ENCODE measurements at places on chromosomes 7 and 10.

DNA sequence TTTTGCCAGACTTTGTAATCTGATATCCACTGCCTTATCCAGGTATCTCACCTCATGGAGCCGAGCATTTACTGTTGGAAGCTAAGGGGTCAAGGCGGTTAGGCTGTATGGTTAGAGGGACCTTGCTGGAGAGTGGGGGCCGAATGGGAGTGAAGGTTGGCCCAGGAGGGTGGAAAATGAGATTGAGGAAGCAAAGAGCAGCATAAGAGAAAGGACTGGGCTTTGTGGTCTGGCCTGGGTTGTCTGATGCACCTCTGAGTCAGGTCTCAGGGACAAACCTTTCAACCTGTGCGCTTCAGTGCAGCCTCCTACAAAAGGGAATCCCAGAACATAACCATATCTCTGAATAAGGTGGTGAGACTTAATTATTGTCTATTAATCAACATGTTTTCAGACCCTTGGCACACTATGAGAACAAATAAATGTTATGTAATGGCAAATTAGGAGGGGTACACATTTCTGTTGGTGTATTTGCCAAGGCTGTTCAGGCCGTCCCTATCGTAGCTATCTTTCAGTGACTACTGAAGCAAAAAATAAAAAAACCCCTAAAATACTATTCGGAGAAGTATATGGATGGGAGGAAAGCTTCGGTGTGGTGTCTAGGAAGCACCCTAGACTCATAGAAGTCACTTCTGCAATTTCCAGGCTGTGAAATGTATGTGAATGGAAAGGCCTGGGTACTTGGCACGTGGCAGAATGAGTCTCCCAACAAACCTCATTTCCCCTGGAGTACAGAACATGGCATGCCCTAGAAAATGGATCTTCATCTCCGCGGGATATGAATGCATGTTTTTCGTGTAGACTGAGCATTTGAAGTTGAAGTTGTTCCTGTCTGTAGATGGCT, 4.3 kb downstream of the CAMK1D start:
- DNase-seq = no peak

GRCh38 chr7:130649004-130649790, 19.4 kb downstream of the COPG2 start:
- DNase-seq = no peak

GRCh38 chr7:101494602-101495329, 132.1 kb downstream of the COL26A1 start:
- DNase-seq = no peak

DNA sequence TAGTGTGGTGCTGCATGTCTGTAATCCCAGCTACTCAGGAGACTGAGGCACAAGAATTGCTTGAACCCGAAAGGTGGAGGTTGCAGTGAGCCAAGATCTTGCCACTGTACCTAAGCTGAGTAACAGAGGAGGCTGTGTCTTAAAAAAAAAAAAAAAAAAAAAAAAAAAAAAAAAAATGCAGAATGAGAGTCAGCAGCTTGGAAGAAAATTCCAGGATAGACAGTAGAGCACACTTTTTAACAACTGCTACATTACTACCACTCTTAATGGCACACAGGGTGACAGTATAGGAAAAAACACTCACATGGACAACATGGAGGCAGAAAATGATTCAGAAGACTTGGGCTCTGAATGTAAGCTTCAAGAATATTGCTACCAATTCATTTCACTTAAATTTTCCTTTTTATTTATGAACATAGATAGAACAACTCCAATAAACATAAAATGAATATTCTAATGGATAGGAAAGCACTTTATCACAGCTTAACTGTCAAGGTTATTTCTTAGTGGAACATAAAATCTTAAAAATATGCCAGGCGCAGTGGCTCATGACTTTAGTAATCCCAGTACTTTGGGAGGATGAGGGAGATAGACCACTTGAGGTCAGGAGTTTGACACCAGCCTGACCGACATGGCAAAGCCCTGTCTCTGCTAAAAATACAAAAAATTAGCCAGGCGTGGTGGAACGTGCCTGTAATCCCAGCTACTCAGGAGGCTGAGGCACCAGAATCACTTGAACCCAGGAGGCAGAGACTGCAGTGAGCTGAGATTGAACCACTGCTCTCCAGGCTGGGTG, 31.5 kb downstream of the CHCHD3 start:
- no peak for DNase-seq

- DNase-seq = peak; percentile 23
Measured at GRCh38 chr7:1698201-1698600, 28.1 kb downstream of the ELFN1 start.

DNA sequence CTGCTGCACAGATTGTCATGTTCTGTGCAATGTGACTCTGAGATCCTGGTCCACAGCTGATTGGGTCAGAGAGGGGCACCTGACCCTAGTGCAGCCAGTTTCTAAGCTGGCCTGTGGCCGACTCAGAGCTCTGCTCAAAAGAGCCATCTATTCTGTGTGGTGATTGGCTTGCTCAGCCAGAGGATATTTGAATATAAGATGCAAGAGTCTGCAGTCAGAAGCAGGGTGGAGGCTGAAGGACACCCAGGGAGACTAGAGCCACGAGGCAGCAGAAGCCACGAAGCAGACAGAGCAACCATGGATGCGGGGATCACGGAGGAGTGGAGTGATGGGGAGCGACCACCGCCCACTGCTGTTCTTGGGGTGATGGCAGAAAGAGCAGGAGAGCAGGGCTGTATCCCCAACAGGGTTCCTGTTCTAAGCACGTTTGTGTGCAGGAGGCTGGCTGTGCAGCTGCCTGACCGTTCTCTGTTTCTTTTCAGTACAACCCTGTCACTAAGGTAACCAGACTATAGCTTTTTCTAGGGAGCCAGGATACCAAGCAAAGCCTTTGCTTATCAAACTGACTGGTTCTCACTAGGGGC, 19.5 kb upstream of the RHEB start:
- DNase-seq = peak; percentile 74

- no peak for DNase-seq
Measured at GRCh38 chr10:33799281-33799943, 464.9 kb upstream of the NRP1 start.

- no peak for DNase-seq
Measured at GRCh38 chr10:99143651-99144050, 92.0 kb downstream of the HPSE2 start.

DNA sequence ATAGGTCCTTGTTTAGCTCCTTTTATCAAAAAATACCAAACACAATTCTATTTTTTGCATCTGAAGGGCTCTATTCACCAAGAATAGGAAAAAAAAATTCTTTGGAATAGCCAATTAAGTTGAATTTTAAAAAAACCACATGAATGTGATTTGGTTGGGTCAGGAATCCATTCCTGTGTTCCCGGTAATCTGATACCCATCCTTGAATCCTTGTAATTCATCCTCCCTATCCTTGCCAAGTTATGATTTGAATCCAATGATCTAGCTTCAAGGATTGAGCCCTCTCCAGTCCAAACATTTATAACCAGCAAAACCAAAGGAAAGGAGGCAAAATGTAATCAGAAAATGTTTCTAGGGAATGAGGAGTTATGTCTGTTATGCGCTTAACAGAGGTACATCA, 86.6 kb downstream of the CFAP58 start:
- no peak for DNase-seq

DNA sequence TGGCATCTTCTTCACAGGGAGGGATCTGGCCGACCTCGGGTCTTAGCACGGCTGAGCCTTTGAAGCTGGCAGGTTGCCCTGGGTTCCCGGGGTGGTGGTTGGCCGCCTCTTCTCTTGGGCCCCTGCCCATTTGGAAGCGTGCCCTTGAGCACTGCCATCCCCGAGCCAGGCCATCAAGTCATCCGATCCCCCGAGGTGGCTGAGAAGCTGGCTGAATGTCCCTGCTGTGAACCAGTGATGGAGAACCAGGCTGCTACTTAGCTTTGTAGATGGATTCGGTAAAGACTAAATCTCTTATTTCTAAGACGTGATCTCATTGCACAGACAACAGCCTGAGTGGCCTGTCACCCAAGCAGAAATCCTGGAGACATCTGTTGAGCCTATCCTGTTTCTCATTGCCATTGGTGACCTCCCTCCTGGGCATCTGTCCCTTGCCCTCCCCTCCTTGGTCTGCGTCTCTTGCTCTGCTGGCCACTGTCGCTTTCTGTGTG, 74.3 kb downstream of the GRK5 start:
- no peak for DNase-seq

DNA sequence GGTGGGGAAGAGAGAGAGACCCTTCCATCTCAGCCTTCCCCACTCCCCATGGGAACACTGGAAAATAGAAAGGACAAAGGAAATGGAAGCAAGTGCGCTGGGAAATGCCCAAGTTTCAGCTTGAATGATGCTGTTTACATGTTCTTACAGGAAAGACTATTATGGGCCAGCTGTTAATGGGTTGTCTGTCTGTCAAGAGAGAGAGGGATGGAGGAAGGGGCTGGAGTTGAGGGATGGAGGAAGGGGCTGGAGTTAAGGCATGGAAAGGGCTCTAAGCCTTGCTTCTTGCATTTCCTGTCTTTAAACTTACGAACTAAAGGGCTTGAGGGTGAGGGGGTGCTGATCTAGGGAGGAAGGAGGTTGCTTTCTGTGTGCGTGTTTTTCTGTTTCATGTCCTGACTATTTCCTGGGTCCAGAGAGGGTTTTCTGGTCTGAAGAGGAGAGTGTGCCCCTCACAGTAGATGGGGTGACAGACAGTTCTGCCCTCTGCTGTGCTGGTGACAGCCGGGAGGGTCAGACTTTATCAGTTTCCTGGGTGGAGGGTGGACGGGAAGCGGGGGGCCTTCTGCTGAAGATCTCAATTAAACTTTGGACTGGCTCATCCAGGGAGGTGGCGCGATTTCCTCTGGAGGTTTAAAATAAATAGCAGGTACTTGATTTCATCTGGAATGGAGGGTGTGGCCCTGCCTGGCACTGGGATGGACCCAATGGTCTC, 30.5 kb downstream of the GRK5 start:
- DNase-seq = no peak

GRCh38 chr7:11642841-11643240, 189.2 kb downstream of the THSD7A start:
- no peak for DNase-seq

DNA sequence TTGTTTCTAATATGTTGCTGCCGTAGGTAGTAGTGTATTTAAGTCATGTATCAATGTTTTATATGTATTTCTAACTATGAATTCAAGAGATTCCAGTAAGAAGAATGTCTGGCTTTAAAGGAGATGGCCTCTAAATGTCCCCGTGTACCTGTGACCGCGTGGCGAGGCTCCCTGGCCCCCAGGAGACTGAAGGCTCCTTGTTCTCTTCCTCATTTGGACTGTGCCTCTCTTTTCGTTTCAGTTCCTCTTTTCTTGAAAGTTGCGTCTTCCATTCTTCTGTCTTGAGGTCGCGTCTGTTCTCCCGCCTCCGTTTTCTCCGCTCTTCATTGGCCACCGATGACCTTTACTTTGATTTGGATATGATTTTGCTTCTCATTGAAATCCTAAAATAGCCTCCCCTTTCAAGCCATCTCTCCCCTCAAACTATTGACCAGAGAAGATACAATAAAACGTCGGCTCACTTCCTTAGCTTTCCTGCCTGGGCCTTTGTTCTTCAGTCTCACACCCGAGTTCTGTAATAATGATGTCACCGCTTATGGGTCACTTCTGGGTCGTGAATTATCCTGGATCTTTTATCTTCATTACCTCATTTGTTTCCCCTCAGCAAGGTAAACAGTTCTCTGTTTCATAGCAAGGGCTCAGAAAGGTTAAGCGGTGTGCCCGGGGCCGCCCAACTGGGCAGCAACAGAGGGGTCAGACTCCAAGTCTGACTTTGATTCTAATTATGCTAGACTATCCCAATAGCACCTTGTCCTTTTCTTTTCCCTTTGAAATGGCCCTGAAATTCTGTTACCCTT, 28.7 kb downstream of the WIPI2 start:
- DNase-seq = no peak

GRCh38 chr7:5758753-5759335, 22.6 kb downstream of the RNF216 start:
- DNase-seq = no peak

DNA sequence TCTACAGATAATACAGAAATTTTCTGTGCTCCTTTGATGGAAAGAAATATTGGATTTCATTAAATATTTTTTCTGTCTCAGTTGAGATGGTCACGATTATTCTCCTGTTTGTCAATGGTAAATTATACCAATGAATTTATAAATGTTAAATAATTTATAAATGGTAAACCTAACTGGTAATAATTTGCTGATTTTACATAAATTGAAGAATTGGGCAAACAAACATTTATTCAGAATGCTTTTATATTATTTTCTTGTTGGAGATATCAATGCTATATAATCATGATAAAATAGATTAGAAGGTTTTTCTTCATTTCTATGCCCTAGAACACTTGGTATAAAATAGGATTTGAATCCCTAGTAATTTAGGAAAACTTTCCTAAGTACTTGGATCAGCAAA, 597.6 kb upstream of the IGFBP3 start:
- no peak for DNase-seq

DNA sequence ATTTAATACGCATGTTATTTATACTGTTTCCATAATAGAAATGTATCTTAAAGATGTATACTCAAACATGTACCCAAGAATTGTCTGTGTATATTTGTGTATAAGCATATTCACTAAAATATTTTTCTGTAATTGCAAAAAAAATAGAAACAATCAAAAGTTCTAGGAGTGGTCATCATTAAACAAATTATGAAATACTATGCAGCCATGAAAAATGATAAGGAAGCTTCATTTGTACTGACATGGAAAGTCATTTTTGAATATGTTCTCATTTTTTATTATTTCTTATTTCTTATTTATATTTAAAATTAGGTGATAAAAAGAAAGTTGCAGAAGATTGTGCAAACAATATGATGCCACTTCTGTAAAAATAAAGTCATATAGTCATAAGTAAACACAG, 400.0 kb upstream of the AUTS2 start:
- no peak for DNase-seq

- no peak for DNase-seq
Measured at GRCh38 chr10:48638739-48639527, 34.1 kb upstream of the ARHGAP22 start.

DNA sequence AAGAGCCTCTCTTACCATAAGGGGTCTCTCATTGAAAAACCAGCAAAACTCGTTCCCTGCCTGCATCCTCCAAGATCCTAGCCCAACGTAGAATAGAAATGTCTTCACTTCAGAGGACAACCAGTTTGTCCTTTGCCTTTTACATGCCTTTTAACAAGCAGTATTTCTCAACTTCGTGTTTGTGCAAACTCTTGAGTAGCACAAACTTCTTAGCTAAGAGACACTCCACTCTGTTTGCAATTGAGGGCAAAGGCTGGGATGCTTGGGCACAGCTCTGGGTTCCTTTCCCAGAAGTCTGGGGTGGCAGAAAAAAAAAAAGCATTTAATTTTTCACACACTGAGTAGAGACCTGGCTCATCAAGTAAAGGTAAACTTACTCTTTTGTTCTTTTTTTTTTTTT, 19.5 kb upstream of the KCTD7 start:
- DNase-seq = no peak

- DNase-seq = peak; percentile 53
Measured at GRCh38 chr7:24283897-24284698, at the start of gene NPY. TSS of gene NPY (plus strand) at chr7:24284190. CDS start at chr7:24285241, 1,051 bp downstream.

- DNase-seq = no peak
Measured at GRCh38 chr7:22663357-22663718, 63.7 kb upstream of the IL6 start.

GRCh38 chr7:55155351-55156117, 136.7 kb downstream of the EGFR start:
- DNase-seq = no peak

- no peak for DNase-seq
Measured at GRCh38 chr7:105011831-105012502, 2.0 kb upstream of the KMT2E start.

Data from ecto neural progenitor cell (in vitro differentiated cells).